ENCODE measurements at places on chromosomes 16 and 17. TPM values are rescaled to one million over a fixed set of nuclear protein-coding genes. Genes with fewer than 3 reads are reported as not detected.

DNA sequence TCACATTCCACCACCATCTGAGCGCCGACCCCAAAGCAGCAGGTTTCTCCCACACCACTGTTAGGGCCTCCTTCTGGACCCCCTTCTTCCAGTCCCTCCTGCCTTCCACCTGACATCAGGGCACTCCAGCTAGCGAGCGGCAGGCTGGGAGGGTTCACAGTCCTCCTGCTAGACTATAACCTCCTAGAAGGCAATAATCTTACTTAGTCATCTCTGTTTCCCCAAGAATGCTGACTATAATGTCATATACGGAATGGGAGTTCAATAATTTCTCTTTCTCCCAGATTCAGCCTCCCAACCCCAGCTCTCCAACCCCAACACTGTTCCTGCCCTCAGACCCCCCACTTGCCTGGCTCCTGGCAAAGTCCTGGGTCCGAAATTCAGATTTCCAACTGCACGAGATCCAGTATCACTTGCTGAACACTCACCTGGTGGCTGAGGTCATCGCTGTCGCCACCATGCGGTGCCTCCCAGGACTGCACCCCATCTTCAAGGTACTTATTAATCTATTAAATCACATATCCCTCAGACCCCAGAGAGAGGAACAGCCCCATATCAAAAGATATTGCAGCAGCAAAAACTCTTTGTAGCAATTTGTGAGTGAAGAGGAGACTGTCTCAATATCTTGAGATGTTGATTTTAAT, 5.6 kb downstream of the ALOX12 start:
- no peak for DNase-seq

DNA sequence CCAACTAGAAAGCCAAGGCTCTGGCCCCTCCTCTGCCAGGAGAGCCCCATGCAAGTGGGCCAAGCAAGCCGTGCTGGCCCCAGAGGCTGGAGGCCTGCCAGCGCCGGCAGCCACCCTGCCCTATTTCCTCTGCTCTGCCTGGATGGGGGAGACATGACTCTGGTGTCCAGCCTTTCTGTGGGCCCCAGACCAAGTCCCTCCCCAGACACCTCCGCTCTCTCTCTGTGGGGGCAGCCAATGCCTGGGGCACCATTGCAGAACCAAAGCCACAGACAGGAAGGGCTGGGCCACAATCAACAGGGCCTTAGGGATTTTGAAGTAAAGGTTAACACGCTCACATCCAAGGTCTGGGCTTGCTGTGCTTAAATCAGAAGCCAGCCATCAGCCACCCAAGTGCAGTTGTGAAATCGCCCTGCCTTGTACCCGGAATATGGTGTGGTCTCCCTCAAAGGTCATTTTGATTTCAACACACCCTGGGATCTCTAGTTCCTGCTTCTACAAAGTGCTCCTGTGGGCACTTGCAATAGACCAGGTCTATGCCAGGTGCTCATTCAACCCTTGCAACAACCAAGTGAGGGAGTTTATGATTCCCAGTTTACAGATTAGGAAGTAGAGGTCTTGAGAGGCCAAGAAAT, 63.5 kb upstream of the TEX2 start:
- DNase-seq = peak; percentile 84

DNA sequence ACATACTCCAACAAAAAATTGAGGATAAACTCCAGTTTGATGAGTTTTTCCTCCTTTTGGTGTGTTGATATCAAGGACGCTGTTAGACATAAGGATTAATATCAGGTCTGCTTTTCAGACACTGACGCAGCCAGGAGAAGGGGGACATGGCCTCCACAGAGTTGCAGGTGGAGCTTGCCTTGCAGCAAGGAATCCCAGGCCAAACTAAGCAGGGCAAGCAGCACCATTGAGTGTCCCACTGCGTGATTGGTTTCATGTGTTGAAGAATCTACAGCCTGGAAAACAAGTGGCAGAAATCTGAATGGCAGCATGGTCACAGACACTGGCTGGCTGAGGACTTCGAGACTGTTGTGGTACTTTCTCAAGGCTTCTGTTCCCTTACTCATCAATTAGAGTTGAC, 777.6 kb downstream of the KCNJ18 start:
- DNase-seq = no peak

Gene RGS9
- total RNA-seq = 3.0 TPM

Gene HSD11B2
- total RNA-seq = 0.57 TPM

Gene CCL23
- not detected for total RNA-seq

Gene PALB2
- 4.5 TPM for total RNA-seq

Gene ZFHX3
- 12.4 TPM for total RNA-seq
